ENCODE measurements at places on chromosomes 4 and X. TPM values are rescaled to one million over a fixed set of nuclear protein-coding genes. Genes with fewer than 3 reads are reported as not detected.

AFAP1 gene
- total RNA-seq: 38.8 TPM

VBP1 gene
- 214 TPM for total RNA-seq

STATH gene
- not detected for total RNA-seq

DNA sequence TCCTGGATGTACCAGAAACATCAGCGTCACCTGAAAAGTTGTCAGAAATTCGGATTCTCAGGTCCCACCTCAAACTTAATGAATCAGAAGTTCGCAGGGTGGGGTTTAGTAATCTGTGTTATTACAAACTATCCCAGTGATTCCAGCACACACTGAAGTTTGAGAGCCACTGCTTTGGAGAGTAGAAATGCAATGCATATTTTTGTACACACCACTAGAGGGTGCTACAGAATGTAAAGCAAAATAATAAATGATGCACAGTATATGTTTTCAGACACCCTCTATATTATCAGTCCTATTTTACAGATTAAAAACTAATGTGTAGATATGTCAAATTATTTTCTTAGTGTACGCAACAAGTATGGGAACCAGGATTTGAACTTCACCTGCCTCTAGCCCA, 2.4 kb upstream of the MORF4L2 start:
- DNase-seq: peak; percentile 39

GRCh38 chrX:16462912-16463311, 187.0 kb upstream of the S100G start:
- no peak for DNase-seq

GRCh38 chr4:160848901-160849760, 1314.7 kb downstream of the FSTL5 start:
- DNase-seq: peak; percentile 18

DNA sequence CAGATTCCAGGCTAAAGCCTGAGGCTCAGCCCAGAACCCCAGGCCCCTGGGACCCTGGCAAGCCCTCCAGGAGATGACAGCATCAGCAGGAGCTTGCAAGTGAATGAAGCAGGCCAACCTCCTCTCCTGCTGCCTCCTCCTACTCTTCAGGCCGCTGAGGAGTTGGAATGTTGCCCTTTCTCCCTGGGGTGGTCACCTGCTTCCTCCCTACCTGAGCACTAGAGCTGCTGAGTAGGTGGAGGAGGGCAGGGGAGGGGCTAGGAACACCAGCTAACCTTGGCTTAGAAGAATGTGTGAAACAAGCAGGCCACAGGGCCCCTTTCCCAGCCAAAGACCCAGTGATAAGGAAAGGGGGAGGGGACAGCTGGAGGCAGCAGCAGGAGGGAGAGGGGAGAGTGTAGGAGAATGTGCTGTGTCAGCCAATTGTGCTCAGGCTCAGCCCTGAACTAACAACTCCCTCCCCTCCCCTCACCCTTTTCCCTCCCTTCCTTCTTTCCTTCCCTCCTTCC, 58.0 kb downstream of the PJA1 start:
- no peak for DNase-seq

DNA sequence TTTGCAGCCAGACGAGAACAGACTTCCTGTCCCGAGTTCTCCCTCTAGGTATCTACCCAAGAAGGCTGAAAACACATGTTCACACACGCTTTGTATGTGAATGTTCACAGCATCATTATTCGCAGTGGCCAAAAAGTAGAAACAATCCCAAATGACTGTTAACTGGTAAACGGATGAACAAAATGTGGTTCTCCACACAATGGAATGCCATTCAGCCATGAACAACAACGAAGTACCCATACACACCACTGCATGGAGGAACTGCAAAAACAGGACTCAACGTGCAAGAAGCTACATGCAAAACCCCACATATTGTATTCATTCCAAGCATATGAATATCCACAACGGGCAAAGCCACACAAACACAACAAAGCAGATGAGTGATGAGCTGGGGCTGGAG, 45.0 kb downstream of the PDHA1 start:
- no peak for DNase-seq

DNA sequence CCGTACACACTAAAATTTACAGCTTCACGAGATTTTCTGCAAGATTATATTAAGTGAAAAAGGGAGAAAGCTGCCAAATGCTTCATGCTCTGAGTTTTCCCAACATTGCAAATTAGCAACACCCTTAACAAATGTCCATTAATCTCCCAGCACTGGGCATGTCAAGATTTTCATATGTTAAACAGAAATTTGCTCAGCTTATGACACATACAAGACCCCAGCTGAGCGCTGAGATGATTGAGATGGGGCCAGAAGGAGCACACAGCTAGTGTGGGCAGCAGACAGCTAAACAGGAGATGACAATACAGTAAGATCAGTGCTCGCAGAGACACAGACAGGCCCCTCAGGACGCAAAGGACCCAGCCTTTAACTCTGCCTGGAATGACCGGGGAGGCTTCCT, 208.8 kb downstream of the STK32B start:
- no peak for DNase-seq
